Muscle of arm (tissue), 14 donors: ENCODE measurements at places on chromosomes 13 and 19. TPM values are rescaled to one million over a fixed set of nuclear protein-coding genes. Genes with fewer than 3 reads are reported as not detected.

SCAF1 gene
- 20.6 TPM for polyA plus RNA-seq

CALR3 gene
- not detected for polyA plus RNA-seq

ZNF471 gene
- 27.0 TPM for polyA plus RNA-seq

VSTM1 gene
- not detected for polyA plus RNA-seq

PRTN3 gene
- polyA plus RNA-seq = not detected

- DNase-seq = no peak
Measured at GRCh38 chr19:27744926-27745768, 1467.8 kb downstream of the UQCRFS1 start.

DNA sequence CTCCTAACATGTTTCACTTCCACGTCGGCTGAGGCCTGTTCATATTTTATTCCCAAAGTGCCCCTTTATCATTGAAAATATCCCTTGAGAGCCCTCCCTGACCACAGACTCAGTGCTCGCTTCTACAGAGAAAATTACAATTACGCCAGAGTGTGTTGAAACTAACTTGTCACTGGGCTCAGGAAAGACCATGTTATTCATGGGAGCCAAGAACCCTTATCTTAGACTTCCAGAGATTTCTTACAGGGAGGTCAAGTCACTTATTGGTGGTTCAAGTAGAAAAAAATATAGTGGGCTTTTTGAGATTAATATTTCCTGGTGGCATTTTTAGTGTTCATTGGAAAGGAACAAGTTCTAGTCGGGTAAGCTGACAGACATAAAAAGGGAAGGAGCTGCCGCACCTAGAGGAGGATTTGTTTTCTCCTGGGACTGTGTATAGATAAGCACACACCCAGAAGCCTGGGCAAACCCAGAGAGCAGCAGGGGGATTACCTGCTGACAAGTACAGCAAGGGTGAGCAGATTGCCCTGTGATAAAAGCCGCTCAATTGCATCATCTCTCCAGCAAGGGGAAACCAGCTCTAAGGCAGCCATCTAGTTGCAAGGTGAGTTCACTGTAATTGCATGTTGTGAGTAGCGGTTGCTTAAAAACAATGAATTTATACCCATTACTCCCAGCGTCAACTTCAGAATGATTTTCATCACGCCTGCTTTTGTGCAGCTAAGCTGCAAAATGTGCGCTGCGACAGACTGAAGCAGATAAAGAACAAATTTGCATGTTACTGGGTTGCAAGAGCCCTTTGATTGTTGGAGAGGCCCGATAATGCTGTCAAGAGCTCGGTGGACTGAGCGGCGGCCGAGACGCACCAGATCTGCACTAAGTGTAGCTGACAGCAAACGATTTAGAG is 46.2 kb downstream of the DCT start:
- DNase-seq = no peak

- DNase-seq = no peak
Measured at GRCh38 chr13:24617256-24618010, 62.8 kb upstream of the ATP12A start.

DNA sequence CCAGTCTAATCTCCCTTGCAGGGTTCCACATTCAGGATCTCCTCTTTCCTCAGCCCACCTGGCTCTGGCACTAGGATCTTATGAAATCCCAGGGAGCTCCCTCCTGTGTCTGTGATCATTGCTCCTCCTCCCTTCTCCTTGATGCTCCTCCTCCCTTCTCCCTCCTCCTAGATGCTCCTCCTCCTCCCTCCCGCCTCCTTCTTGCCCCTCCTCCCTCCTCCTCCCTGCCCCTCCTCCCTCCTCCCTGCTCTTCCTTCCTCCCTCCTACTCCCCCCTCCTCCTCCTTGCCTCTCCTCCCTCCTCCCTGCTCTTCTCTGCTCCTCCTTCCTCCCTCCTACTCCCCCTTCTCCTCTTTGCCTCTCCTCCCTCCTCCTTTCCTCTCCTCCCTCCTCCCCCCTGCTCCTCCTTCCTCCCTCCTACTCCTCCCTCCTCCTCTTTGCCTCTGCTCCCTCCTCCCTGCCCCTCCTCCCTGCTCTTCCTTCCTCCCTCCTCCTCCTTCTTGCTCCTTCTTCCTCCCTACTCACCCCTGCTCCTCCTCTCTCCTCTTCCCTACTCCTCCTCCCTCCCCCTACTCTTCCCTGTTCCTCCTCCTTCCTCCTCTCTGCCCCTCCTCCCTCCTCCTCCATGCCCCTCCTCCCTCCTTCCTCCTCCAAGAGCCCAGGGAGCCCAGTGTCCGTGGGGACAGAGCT is 14.9 kb upstream of the ZBTB7A start:
- DNase-seq = no peak

GRCh38 chr13:91520952-91521351 is 122.5 kb downstream of the GPC5 start:
- DNase-seq = no peak

DNA sequence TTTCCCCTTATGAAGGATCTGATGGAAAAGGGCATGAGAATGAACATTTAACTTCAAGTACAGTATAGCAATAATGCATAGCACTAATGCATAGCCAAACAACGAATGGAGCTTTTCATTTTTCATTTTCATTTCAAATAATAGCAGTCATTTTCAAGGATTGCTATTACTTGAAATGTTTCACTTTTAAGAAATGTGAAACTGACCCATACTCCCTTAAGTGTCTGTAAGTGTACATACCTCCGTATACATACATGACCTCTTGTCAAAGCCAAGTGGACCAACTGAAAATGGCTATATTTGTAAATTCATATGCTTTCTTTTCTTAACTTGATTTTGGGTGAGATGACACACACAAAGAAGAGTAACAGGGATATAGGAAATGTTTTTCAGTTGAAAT is 3.8 kb downstream of the RAP2A start:
- no peak for DNase-seq

- DNase-seq = no peak
Measured at GRCh38 chr19:42250183-42250665, 4.7 kb downstream of the ERF start.
